Stimulated activated CD4-positive, alpha-beta T cell treated with anti-CD3 and anti-CD28 coated beads, Interleukin-1b, Interleukin-23, amount 100 ng/mL, for 1 hour (primary cell): ENCODE measurements at places on chromosomes 12 and 14.

GRCh38 chr12:25591144-25591543, 38.1 kb upstream of the LMNTD1 start:
- DNase-seq = no peak

DNA sequence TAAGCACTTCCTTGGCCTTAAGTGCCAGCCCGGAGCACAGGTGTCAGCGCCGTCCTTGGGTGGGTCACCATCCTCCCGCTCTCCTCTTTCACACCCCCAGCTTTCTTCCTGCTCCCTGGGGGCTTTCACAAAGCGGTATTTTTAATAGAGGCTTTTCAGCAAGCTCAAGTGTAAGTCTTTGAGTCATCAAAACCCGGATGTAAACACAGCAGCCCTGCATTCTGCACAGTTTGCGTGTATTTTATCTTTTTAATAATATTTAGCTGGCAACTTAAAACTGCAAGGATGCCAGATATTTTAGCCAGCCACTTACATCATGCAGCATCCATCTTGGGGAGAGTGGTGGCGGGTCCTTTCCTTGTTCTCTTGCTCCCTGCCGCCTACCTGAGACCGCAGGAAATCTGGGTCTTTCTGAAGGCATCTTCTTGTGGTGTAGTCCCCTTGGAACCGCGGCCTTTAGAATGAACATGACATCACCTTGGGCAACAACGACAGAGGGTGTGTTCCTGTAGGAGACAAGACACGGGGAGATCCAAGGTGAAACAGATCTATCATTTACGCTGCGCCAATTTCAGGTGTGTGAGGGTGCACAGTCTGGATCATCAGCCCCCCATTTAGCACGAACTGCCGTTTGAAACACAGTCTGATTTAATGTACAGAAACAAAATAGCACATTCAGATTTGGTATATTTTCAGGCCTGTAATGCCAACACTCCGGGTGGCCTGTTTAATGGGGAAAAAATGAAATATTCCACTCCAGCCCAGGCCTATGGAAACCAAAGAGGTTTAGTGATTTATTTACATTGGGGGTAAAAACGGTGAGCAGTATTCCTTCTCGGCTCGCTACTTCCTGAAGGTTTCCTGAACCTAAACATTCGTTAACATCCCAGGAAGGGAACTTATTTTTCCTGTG, 12.5 kb upstream of the IRF2BPL start:
- DNase-seq = no peak

- DNase-seq = no peak
These were observed 198.6 kb downstream of the ESR2 start for GRCh38 chr14:64095620-64096019.

GRCh38 chr12:6317693-6318439, 7.4 kb downstream of the PLEKHG6 start:
- DNase-seq = no peak

GRCh38 chr12:90342081-90342480, 612.9 kb downstream of the CCER1 start:
- DNase-seq = no peak

DNA sequence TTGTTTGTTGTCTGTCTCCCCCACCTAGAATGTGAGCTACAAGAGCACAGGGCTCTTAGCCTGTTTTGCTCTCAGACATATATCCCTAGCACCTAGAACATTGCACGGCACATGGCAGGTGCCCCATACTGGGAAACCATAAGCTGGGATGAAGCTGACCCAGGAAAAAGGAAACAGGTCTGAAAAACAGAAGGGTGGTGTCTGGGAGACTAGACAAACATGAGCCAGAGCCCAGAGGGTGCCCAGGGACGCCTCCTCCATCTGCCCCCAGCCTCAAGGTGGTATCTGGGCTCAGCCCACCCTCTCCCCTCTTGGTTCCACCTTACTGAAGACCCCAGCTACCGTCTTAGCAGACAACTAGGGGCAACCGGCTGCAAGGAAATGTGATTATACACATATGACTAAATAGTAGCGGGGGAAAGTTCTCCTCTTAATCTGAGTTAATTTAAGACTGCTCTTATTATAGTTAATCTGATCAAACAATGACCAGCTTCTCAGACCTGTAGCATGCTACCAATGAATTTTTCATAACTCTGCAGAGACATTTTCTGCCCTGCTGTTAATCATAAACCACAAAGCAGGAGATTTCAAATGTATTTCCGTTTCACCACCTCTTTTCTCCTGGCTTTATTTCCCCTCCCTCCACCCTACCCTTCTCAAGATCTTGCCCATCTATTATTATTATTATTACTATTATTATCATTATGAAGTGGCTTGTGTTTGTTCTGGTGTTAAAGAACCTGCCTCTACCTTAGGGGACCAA, 31.9 kb downstream of the KSR2 start:
- DNase-seq = no peak

- no peak for DNase-seq
These were observed 140.4 kb upstream of the FRMD6 start for GRCh38 chr14:51511265-51511664.

DNA sequence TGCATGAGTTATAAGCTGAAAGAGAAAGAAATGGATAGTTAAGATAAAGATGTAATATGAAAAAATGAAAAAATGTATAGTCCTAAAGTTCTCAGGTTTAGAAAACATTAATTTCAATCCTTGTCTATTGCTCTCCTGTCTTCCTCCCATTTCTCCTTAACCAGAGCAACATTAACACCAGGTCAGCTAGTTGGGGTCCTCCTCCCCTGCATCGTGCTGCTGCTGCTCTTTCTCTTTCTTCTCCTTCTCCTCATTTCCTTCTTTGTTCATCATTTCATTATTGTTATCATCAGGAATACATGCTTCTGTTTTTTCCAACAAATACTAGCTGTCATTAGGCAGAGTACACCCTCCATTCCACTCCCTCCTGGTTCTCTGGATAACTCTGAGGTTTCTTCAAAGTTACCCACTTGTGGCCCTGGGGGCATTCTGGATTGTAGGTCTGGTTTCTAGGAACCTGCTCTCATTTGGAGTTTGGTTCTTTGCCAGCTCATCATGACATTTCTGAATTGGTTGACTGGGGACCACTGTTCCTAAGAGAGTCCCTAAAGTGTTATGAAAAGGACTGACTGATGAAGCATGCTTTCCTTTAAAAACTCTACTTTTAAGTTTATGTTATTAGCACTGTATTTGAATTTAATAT, 17.0 kb downstream of the ACSS3 start:
- no peak for DNase-seq

DNA sequence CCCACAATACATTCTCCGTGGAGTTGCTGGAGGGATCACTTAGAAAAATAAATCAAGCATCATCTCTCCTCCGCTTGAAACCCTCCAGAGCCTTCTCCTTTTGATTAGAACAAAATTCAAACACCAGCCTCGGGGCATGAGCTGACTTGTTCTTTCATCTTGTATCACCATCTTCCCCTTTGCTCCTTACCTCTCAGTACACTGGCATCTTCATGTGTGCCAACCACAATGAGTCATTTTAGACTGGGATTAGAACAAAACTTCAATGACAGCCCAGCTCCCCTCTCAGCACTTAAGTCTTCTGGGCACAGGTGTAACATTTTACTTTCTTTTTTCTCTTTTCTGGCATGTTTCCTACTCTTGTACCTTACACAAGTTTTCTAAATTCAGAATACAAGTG, 1159.2 kb upstream of the TMEM132C start:
- no peak for DNase-seq

- DNase-seq = no peak
These were observed 99.6 kb downstream of the SLC38A6 start for GRCh38 chr14:61080591-61081010.

DNA sequence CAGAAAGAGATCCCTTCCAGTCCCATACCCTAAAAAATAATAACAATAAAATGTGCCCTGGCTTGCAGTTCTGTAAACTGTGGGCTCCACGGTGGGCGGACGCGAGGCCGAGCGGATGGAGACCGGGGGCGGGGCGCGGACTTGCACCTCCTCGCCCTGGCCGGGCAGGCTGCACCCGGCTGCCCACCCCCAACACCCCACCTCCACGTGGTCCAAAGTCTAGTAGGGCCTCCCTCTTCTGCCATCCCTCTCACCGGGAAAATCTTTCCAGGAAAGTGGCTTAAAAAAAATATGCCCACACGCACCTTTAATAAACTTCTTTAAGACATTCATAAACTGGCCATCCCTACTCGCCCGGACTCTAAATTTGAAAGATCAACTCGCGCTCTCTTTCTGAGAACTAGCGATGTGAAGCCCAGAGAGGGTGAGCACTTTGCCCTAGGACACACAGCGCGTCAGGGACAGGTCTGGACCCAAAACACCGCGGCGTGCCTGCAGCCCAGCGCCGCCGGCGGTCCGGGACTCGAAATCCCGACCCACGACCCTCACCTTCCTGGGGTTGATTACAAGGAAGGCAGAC, 1.9 kb upstream of the BCL11B start:
- DNase-seq = no peak
